ENCODE measurements at places on chromosomes 3 and 15.

- no peak for DNase-seq
These were observed 15.7 kb downstream of the TSC22D2 start for GRCh38 chr3:150423761-150424160.

- peak; percentile 41 for DNase-seq
These were observed 68.9 kb upstream of the TNFSF10 start for GRCh38 chr3:172591876-172592771.

- DNase-seq, result no peak
These were observed 248.6 kb downstream of the ATP8B4 start for GRCh38 chr15:49870472-49870871.

DNA sequence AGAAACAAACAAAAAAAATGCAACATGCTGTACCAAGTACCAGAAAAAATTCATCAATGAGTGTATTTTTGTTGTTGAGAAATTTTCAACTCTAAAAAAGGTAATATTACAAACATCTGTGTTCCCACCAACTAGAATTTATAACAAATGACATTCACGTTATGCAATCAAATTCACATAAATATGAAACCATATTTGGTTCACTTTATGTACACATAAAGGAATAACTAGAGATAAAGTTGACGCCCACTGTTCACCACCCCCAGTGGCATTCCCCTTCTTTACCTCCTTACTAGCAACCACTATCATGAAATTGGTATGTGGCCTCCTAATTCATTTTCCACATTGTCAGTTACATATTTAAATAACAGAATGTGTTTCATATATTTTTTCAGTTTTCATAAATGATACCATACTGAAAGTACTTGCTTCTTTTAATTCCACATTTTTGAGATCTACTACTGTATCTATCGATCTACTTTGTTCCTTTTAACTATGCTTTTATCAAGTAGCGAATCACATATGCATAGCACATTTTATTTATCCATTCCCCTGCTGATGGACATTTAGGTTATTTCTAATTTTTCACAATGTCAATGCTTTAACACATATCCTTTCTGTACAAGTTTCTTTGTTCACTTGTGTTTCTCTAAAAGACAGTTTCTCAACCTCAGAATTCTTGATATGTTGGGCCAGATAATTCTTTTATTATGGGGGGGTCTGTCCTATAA, 34.5 kb downstream of the TBC1D5 start:
- DNase-seq, result no peak

DNA sequence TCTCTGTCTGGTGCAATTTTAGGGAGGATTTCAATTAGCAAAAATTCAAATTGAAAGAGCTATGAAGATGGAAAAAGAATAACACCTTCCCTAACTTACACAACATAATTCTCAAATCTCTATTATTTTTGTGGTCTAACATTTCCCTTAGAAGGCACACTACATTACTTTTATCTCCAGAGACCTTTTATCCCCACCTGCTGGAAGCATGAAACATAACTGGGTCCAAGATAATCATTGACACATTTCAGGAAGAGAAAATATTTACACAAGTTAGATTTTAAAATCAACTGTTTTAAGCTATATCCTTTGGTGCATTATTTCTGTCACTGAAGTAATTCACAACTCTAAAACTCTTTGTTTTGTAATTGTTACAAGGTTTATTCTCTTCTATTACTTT, 779.5 kb downstream of the ROBO1 start:
- DNase-seq, result no peak

GRCh38 chr3:5427021-5427420, 239.5 kb downstream of the EDEM1 start:
- no peak for DNase-seq

GRCh38 chr15:100021653-100022052, 288.4 kb upstream of the LYSMD4 start:
- no peak for DNase-seq

- DNase-seq, result no peak
These were observed 25.4 kb downstream of the METTL6 start for GRCh38 chr3:15401936-15402335.

GRCh38 chr3:11774296-11774877, 72.3 kb downstream of the TAMM41 start:
- DNase-seq, result peak; percentile 14

DNA sequence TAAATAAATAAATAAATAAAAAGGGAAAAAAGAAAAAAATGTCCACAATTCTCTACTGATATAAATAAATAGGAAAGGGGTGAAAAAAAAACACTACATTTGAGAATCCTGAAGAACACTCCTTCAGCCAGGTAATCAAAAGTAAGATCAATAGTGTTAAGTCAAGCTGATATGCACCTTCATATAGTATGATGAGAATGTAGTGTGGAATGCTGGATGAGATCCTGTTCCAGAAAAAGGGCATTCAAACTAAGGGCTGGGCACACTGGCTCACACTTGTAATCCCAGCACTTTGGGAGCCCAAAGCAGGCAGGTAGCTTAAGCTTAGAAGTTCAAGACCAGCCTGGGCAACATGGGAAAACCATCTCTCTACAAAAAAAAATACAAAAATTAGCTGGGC, 5.1 kb upstream of the VPS18 start:
- DNase-seq, result no peak

DNA sequence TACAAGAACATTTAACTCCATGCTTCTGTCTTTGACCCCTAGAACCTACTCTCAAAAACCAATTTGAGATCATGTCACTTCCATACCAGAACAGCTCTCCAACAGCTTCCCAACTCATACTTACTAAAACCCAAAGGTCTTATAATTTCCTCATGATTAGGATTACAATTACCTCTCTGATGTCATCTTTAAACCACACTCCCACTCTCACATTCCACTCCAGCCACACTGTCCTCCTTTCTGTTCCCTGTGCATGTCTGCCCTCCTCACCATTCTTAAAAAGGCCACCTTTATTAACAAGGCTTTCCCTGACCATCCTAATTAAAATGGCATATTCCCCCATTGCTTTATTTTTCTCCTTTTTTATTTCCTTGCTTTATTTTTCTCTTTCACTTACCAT, 18.9 kb downstream of the PHC3 start:
- DNase-seq, result no peak

- no peak for DNase-seq
These were observed 33.7 kb downstream of the LARP6 start for GRCh38 chr15:70820214-70820613.

- DNase-seq, result no peak
These were observed 398.7 kb upstream of the PDZRN3 start for GRCh38 chr3:74023395-74023794.

DNA sequence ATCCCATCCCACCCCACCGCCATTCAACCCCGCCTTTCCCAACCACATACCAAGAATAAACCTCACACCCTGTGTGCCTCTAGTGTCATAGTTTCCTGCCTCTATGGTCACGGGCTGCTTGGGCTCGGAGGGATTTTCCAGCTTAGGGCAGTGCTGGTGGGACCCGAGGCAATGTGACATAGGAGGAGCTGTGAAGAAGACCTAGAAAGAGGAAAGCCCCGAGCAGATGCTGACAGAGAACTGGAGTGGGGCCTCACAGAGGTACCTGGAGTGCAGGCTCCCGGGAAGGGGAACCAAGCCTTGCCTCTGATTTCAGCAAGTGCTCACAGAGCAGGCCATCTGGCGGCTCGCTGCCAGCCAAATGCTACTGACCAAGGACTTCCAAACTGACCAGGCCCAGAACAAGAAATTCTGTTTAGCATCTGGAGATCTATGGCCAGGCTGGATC, 27.5 kb downstream of the BHLHE40 start:
- peak; percentile 39 for DNase-seq

GRCh38 chr3:149174901-149175300, 45.5 kb downstream of the HPS3 start:
- DNase-seq, result peak; percentile 75

GRCh38 chr3:48662753-48663488, at the start of gene CELSR3:
Gene CELSR3 (minus strand): TSS chr3:48662886. CDS start chr3:48662634, 252 bp downstream.
- peak; percentile 82 for DNase-seq

DNA sequence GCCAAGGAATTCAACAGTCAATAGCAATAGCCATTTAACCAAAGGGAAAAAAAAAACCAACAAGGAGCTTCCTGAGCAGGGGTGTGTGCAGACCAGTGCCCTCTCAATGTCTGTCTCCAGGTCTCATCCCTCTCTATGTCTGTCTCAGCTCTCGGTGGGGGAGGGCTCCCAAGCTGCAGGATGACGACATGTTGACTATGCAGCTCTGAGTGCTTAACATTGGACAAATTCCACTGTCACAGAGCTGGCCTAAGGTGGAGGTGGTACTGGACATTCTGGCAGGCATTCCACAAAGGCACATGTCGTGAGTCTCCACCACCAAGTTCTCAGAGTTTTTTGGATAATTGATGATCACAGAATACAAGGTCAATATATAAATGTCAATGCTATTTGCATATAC, 2.0 kb upstream of the CAPN7 start:
- no peak for DNase-seq

DNA sequence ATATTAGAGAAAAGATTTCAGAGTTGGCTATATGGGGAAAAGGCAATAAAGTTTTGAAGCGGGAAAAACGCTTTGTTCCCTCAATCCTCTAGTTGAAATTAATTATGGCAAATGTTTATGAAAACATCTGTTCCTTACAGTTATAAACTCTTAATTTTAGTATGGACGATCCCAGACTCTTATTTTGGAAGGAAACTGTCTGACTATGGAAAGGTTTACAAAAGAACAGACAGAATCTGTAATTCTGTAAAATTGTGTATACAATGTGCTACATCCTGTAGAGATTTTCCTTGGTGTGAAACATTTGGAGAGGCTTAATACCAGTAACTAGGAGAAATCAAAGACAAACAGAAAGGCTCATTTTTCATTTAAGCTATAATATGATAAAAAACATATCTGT, 311.8 kb downstream of the TBC1D5 start:
- DNase-seq, result no peak

DNA sequence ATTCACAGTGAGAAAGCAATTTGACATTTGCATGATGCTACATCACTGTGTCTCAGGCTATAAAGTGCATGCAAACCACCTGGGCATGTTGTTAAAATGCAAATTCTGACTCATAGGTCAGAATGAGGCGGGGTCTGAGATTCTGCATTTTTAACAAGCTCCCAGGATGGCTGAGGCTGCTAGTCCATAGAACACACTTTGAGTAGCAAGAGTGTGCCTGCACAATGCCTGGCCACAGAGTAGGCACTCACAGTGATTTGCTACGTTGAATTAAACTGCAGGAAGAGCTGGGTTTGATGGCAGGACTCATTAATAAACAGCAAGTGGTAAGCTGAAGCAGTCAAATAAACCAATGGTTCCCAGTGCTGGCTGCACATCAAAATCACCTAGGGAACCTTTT, 48.1 kb downstream of the NTRK3 start:
- no peak for DNase-seq

DNA sequence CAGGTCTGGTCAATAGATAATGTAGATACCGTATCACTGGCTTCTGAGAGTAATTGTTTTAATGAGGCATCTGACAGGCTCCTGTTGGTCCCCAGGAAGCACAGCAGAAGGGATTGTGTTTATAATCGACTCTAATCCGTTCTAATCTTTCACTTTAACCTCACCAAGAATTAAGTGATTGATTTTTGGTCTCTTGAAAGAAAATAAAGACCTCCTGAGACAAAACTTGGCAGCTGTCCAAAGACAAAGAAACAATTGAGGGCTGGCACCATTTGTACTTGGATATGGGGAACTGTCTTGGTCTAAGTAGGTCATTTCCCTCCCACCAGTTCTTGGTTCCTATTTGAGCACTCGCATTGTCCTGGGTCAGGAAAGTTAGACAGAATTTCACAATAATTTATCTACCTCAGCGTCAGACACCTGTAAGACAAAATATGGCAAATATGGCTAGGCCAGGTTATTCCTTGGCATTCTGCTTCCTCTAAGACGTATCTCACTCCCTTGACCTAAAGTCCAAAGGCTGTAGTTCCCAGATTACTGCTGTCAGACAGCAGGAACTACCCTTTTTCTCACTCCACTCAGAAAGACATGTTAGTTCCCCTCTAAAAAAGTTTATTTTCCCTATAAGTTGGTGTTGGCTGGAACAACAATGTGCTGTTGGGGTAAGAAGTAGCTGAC, 22.7 kb upstream of the CD96 start:
- no peak for DNase-seq

- peak; percentile 15 for DNase-seq
These were observed 96.1 kb downstream of the MCTP2 start for GRCh38 chr15:94327356-94327936.

DNA sequence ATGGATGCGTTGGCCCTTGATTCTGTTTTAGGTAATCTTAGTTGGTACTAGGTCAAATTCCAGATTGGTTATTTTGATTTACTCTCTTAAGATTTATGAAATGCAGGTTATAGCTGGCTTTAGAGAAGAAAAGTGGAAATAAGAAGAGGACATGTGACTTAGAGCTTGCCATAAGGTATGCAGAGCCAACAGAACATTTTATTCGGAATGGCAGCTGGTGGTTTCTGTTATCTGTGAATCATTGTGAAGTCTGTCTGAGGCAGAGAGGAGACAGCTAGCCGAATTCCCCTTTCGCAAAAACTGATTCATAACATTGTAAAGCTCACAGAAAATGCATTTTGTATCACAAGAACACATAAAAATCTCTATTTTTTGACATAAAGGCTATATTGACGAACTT, 82.1 kb downstream of the FILIP1L start:
- DNase-seq, result no peak

DNA sequence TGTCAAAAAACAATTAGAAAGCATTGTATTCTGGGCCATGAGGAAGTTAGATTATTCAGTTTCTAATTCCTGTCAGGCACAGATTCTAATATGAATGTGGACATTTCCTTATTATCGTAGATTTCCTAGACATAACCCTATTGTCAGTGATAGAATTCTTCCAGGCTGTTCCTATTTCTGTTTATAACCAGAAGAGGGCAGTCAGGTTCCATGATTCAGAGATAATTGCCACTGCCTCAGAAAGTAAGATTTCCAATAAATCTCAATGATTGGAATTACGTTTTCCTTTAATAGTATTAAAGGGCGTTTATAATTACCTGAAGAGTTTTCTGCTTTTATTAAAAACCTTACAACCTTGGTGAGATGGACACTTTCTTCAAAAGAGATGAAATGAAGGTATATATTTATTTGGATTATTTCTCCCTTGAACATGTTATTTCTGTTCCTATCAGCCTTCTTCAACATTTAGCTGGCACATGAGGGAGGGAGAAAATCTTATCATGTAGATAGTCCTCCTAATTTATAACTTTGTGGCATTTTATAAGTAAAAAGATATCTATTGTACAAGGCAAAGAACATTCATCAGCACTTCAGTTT, 439.2 kb downstream of the MCTP2 start:
- peak; percentile 28 for DNase-seq

DNA sequence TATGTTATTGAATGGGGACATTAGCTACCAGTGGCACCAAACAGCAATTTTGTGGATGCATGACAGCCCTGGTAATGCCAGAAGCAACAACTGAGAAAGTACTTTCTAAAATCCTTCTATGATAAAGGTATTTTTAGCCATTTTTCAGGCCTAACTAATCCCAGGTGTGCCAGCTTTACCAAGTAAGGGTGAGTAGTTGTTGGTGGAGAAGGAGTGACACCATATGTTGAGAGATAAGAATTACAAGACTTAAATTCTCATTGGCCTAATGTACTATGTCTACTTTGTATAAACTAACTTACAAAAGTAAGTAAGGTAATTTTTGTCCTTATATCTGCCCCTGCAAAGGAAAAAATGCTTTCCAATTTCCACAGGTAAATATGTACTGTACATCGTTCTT, 4.1 kb upstream of the COX17 start:
- no peak for DNase-seq

All from Caki2 (cell line).